ENCODE measurements at places on chromosomes 2 and 18. TPM values are rescaled to one million over a fixed set of nuclear protein-coding genes. Genes with fewer than 3 reads are reported as not detected.

The ANO7 gene
- 2.2 TPM for polyA plus RNA-seq

The GAL3ST2 gene
- 0.13 TPM for polyA plus RNA-seq

The EHBP1 gene
- 55.7 TPM for polyA plus RNA-seq

The MYO1B gene
- polyA plus RNA-seq: 116 TPM

The PROKR1 gene
- polyA plus RNA-seq: 0.45 TPM

The TXNDC2 gene
- polyA plus RNA-seq: 0.17 TPM

The ABCB6 gene
- 34.8 TPM for polyA plus RNA-seq

The KCNG2 gene
- polyA plus RNA-seq: 0.11 TPM

The SERTAD2 gene
- polyA plus RNA-seq: 23.7 TPM

The ANKRD30BL gene
- 1.4 TPM for polyA plus RNA-seq

The HRH4 gene
- 0.08 TPM for polyA plus RNA-seq

The RPRM gene
- polyA plus RNA-seq: 8.3 TPM

The TNFAIP6 gene
- 2.1 TPM for polyA plus RNA-seq

DNA sequence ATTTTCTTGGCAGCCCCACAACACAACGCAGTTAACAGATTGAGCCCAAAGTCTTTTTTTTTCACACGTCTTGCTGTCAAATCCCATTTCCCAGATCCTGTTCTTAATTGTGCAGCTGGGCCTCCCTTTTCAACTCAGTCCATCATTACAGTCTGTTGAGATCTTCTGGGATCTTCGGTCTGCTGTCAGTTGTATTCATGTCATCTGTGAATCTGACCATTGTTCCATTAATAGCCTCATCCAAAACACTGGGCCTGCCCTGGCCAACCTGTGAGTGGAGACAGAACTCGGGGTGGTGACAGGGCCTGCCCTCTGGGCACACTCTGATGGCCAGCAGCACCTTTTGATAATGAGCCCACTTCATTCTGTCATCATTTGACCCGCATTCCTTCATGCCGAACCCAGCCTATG is 39.7 kb upstream of the SEMA4C start:
- DNase-seq: no peak

- no peak for DNase-seq
Measured at GRCh38 chr2:33839791-33840190, 240.7 kb upstream of the FAM98A start.

DNA sequence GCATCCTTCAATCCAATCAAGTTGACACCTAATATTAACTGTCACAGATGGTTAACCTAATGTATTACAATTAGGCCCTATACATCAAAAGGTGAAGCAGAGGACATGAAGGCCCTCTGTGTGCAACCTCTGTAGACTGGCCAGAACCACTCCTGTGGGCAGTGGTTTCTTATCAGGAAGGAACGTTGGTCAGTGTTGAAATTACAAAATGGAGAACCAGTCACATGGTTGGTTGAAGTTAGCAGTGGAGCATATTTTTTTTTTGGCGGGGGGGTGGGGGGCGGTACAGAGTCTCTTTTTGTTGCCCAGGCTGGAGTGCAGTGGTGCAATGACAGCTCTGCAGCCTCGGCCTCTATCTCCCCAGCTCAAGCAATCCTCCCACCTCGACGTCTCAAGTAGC is 19.8 kb downstream of the RNU2-63P start:
- no peak for DNase-seq

GRCh38 chr2:26058390-26058789 is 24.5 kb downstream of the RAB10 start:
- no peak for DNase-seq

GRCh38 chr2:174058026-174058425 is 92.9 kb upstream of the SP3 start:
- no peak for DNase-seq

DNA sequence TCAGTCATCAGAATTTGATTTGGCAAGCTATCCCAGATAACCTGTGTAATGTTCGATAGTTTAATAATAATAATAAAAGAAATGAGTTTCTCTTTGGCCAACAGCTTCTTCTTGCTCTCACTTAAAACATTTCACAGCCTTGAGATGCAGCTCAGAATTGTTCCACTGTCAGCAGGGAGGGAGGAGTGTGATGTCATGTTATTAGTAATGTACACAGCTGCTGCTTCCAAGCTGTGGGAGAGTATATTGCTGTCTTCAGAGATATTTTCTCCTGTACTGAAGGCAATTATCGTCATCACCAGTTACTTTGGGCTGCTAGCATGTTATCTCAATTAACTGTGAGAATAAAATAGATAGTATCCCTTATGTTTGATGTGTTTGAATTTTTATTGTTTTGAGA is 146.9 kb upstream of the MAP3K20 start:
- DNase-seq: no peak

DNA sequence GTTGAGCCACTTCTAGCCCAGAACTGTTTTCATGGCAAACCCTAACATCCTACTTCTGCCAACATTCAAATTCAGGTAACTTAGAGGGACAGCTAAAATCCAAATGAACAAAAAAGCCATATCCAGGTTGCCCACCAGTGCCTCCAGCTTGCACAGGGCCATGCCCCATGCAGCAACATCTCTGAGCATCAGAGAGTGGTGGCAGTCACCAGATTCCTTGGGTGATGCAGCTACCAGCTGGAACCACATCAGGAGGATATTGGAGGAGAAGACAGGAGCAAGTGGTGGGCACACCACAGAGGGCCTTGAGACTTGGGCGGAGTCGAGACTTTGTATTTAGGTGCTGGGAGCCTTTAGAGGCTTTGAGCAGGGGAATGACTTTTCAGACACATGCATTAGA is 50.5 kb downstream of the SDC1 start:
- DNase-seq: no peak

- DNase-seq: no peak
Measured at GRCh38 chr18:43501099-43501498, 223.8 kb upstream of the SYT4 start.

GRCh38 chr2:101832114-101832513 is 134.6 kb downstream of the MAP4K4 start:
- DNase-seq: no peak

DNA sequence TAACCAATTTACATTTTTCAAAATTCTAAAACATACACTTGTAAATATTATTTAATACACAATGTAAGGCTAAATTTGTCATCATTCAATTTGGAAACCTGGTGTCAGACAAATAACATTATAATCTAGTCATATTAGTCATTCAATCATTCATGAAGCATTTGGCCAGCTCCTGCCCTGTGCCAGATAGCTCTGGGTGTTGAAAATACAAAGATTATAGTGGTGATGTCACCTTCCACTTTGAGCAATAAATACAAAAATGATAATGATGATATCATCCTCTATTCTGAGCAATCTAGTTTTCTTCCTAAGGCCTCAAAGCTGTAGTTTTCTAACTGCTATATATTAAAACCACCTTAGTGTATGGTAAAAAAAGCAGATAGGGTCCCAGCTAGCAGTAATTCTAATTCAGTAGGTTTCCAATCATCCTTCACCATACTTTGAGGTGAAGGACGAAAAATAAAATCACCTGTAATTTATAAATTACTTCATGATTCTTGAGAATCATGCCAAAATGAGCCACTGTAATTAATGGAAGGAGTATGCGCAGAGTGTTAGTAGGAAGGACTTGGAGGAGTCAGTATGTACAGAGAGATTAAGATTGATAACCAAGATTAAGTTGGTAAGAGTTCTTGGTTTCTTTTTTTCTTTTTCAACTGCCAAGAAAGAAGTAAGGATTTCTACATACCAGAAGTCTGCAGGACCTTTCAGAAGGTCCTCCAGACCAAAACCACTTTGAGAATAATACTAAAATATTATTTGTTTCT is 23.2 kb downstream of the MEMO1 start:
- DNase-seq: no peak

- no peak for DNase-seq
Measured at GRCh38 chr2:158914731-158915130, 53.7 kb upstream of the TANC1 start.

- peak; percentile 26 for DNase-seq
Measured at GRCh38 chr2:190180313-190181122, 118.0 kb upstream of the MSTN start.

DNA sequence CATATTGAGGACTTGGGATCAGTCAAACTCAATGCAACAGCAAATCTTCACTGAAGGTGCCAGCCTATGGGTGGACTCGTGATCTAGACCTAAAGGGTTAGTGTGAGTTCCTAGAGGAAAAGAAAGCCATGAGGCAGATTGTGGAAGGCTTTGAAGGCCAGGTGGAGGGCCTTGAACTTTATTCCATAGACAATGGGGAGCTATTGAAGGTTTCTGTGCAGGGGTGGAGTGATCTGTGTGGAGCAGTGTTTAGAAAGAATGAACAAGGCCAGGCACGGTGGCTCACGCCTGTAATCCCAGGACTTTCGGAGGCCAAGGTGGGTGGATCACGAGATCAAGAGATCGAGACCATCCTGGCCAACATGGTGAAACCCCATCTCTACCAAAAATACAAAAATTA is 61.5 kb downstream of the EPAS1 start:
- DNase-seq: no peak

DNA sequence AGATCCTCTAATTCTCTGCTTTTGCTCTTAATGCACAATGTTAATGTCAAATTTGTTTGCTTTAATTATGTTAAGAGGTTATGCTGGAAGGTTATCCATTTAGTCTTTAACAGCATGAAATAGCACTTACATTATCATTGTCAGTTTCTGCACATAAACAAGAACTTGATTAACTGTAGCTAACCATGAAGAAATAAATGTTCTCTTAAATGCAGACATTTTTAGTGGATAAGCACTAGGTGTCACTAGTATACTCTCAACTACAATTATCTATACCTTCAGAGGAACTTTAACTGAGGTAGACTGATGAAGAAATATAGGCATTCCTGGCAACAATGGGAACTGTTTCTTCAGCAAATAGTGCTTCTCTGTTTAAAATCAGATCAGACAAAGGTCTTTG is 178.8 kb upstream of the CHST9 start:
- no peak for DNase-seq

DNA sequence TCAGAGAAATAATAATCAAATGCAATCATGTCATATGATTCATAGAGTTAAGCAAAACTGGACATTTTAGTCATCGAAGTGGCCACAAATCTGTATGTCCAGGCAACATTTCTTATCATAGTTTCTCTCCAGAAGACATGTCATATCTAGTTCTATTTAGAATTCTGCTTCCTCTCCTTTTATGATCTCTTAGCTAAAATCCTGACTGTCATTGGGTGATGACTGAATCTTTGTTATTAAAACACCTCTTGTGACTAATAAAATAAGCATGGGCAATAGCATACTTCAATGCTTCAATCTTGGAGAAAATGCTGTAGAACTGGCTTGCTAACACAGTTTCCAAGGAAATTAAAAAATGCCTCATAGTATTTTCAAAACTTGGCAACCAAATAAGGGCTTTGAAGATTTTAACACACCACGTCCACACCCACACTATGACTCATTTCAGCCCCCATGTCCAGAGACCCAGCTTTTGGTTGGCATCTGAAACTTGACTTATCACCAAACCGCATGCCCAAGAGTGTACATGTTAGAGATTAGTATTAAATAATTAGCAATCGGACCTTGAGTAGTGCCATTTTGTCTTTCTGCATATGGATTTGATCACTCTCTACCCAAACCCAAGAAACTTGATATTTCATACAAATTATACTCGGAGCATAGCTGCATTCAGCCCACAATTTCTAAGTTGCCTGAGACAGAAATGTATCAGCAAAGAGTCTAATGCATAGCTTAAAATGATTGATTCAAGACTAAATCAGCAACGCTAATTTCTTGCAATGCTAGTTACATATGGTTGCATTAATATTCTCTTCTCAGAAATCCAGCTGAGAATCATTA is 106.5 kb upstream of the ETAA1 start:
- no peak for DNase-seq

DNA sequence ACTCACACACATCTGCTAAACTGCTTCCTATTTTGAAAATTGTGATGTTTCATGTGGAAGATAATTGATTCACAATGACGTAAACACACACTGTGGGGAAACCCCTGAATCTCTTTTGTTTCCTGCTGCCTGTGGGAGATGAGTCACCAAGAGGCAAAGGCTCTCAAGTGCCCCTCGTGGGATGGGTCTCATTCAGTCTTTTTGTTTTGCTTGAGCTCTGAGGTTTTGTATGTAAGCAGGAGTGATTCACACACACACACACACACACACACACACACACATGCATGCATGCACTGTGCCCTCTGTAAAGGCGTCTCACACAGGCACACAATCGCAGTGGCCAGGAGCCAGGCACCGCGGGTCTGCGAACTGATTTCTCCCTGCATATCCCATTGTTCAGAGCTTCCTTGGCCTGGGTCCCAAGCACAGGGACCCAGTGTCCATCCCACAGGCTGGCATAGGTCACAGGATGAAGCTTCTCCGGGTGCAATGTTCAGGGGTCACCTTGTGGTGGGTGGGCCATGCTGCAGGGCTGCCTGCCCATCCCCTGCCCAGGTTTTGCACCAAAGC is 12.1 kb upstream of the ARHGEF4 start:
- no peak for DNase-seq

GRCh38 chr2:28956415-28956826 is 24.7 kb upstream of the TOGARAM2 start:
- DNase-seq: no peak

DNA sequence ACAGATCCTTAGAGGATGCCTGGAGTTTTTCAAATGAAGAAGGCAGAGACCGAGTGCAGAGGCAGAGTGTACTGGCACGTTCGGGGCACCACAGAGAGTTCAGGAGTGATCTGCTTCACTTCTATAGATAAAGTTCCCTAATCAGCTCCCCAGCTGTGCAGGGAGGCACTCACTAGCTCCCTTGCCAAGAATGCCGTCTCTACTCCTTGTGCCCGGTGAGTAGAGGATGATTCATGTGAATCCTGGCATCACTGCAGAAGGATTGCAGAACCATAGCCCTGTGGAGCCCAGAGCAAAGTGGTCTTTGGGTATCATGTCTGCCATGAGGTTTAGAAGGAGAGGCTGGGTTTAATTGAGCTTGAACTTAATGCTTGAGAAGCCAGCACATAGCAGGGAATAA is 510.1 kb upstream of the RAB6C start:
- DNase-seq: no peak

DNA sequence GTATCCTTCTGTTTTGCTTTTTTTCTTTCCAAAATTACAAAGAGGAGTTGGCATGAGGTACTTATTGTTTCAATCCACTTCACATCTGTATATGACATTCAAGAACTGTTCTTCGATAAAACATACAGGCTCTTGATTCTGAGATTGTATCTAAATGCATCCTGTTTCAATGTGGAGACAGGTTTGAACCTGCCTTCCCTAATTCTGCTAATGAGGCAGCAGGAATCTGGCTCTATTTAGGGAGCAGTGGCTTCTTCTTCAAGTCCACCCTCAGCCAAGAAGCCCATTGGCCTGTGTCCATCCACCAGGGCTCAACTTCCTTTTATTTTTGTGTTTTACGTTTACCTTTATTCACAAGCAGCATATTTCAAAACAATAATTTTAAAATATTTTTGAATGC is 84.8 kb upstream of the PIK3C3 start:
- no peak for DNase-seq
